ENCODE measurements at places on chromosomes 13 and 19.

DNA sequence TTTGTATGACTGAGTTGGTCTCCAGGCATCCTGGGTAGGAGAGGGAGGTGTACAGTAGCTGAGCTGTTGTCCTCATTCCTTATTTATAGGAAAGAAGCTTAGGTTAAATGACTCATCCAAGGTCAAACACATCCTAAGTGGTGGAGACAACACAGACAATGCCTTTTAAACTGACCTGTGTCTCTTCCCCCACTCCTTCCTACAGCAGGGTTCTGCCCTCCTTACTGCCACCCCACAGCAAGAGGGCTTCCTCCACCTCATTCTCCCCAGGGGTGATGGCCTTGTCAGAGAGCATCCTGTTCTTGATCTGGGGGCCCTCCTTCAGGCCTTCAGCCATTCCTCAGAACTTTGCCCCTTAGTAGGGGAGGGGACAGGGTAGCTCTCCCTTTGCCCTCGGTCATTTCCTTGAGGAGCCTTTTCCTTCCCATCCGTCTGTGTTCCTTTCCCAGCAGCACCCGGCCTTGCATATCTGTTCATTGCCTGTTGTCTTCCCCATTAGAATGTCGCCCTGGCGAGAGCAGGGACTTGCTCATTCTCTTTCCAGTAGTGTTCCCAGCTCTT, 48.2 kb upstream of the GPI start:
- DNase-seq = peak; percentile 56

- no peak for DNase-seq
These were observed 25.3 kb downstream of the TPT1 start for GRCh38 chr13:45315520-45316167.

- DNase-seq = no peak
These were observed 6.3 kb downstream of the PTOV1 start for GRCh38 chr19:49857061-49857837.

DNA sequence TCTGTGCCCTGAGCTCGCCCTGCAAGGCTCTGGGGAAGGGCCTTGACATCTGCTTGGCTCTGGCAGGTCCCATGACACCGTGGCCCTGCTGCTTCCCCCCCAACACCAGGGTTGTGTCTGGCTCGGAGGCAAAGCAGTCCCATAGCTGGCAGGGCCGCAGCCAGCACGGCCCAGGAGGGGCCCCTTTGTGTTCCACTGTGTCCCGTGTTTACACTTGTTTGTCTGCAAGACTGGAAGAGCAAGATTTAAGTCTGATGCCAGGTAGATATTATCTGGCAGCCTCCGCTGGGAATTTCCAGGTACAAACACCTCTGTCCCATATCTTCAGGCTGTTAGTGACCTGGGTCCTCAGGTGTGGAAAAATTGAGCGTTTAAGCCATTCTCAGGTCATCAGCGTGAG, 44.3 kb downstream of the MCF2L start:
- no peak for DNase-seq

- peak; percentile 9 for DNase-seq
These were observed 75.9 kb downstream of the ZIC5 start for GRCh38 chr13:99895444-99896368.

DNA sequence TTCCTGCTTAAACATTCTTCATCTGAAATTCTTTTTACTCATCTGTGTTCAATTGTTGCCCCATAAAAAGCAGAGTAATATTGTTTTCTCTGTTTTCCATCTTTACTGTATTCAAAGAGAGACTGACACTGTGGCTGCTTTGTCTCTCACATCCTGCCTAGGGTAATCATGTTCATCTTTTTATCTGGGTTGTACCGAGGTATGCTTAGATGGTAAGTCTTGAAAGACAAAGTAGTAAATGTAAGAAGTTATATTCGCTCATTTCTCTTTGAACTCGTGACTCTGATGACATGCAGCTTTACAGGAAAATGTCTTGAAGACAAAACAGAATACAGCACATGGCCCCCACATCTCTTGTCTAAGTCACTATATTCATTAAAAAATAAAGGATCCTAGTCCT, 20.0 kb upstream of the CYSLTR2 start:
- no peak for DNase-seq

DNA sequence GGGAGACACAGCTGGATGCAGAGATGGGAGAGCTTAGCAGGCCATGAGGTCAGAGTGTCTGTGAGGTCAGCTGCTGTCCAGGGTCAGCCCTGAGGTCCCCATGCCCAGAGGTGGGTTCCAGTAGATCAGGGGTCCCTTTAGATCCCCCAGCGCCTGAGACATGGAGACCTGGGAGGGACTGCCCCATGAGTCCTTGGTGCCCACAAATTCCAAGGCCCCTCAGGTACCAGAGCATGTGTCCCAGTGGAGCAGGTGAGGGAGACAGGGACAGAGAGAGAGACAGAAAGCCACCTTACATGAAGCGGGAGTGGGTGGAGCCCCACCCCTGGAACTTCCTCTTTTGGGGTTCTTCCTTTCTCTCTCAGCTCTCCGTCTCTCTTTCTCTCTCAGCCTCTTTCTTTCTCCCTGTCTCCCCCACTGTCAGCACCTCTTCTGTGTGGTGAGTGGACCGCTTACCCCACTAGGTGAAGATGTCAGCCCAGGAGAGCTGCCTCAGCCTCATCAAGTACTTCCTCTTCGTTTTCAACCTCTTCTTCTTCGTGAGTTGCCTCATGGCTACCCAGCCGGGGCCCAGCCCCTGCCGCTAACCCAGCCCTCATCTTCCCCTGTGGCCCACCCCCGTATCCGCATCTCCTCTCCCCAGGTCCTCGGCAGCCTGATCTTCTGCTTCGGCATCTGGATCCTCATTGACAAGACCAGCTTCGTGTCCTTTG, at the start of gene CD37:
Gene CD37 (plus strand): TSS at position 336 of the 713 bp plus-strand sequence. CDS start 135 bp downstream, at position 471.
- no peak for DNase-seq

DNA sequence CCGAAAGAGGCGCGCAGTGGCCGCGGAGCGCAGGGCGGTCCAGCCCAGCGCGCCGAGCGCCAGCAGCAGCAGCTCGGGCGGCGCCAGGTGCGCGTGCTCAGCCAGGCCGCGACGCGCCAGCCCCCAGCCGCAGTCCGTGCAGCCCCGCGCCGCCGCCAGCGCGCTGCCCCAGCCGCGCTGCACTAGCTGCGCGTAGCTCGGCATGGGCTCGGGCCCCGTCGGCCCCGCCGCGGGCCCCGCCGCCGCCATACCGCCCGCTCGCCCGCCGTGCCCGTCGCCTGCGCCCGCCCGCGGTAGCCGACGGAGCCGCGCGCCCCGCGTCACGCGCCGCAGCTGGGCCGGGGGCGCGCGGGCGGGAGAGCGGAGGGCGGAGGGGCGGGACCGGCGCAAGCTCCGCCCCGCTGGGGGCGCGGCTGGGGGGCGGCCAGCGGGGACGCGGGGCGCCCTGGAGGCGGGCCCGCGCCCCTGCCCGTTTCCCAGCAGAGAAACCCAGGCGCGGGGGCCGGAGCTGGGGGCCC, at the start of gene CERS1:
Gene CERS1 (minus strand): TSS at position 335 of the 518 bp plus-strand sequence. CDS start 86 bp downstream, at position 249.
- peak; percentile 54 for DNase-seq

DNA sequence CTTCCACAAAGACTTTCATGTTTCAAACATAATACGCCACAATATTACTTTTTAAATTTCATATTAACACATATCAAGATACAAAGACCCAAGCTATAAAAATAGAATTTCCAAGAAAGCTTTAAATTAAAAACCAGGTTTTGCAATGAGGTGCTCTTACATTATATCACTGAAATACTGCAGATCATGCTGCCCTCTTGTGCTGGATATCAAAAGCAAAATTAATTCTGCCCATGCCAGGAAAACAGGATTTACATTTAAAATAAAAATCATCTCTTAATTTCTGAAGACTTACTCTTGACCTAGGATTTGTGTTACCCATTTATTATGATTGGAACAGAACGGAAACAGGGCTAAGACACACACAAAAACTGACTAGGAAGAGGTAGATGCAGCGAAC, 145.0 kb downstream of the ABCC4 start:
- DNase-seq = peak; percentile 42

DNA sequence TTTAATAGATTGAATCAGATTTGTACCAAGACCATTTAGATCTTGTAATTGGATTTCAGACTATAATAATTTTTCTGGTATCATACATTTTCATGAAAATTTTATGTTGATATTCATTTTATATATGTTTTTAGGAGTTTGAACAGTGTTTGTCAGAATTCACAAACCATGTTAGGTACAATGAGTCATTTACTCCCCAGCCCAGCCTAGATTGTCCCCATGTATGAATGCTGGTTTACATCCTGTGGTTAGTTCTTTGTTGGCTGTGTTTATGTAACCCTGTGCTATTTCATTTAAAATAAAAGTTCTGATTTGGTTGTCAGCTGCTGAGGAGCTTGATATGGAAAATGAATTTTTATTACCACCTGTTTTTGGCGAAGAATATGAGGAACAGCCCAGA, 96.7 kb downstream of the GJA3 start:
- DNase-seq = peak; percentile 16

GRCh38 chr19:57210381-57210780, 19.1 kb downstream of the ZNF264 start:
- no peak for DNase-seq

GRCh38 chr13:30576528-30576927, 41.2 kb upstream of the USPL1 start:
- DNase-seq = no peak

DNA sequence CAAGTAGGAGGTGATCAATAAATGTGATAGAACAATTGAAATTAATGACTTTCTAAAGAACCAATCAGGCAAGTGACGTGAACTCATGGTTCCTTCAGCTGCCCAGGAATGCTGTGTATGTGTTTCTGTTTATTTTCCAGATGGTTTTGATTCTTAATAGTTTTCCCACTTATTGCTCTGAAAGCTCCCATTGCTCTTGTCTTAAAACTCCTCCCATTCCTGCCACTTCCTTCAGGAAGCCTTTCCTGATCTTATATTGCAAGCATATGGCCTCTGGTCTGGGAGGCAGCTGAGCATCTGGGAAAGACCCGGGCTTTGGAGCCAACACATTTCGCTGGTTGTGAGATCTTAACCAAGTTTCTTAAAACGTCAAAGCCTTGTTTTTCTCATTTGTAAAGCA, 17.1 kb upstream of the LATS2 start:
- peak; percentile 23 for DNase-seq

GRCh38 chr19:10748927-10749434, 31.1 kb downstream of the DNM2 start:
- DNase-seq = peak; percentile 26

- no peak for DNase-seq
These were observed 62.8 kb upstream of the LRCH1 start for GRCh38 chr13:46490129-46490528.

GRCh38 chr13:85985797-85986196, 186.6 kb upstream of the SLITRK6 start:
- DNase-seq = no peak

DNA sequence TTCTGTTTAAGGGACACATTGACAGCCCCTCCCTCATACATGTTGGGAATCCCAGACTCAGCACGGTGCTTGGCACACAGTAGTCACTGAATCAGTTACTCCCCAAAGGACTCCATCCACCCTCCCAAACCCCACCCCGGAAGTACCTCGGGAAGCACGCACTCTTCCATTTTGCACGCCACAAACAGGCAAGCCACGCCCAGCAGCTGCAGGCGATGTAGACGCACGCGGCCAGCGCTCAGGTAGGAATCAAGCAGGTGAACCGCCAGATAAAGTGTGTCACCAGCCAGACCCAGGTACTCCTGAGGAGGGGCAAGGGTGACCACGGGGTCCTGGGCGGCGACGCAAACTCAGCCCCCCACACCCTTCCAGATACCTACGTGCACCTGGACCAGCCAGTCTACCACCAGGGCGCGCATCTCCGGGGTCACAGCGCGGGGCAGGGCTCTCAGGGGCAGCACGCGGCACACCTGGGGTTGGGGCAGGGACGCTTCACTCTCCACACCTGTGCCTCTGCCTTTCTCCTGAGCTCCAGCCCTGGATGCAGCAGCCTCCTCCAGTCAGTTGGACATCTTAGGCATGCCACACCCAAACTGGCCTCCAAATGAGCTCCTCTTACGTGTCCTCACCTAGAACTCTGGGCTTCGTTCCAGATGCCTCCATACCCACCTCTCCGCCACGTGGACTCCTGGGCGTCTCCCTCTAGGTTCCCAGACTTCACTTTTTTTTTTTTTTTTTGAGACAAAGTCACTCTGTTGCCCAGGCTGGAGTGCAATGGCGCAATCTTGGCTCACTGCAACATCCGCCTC, 1.9 kb downstream of the CCNP start:
- no peak for DNase-seq

- no peak for DNase-seq
These were observed 196.9 kb downstream of the ZIC5 start for GRCh38 chr13:99774644-99775043.

DNA sequence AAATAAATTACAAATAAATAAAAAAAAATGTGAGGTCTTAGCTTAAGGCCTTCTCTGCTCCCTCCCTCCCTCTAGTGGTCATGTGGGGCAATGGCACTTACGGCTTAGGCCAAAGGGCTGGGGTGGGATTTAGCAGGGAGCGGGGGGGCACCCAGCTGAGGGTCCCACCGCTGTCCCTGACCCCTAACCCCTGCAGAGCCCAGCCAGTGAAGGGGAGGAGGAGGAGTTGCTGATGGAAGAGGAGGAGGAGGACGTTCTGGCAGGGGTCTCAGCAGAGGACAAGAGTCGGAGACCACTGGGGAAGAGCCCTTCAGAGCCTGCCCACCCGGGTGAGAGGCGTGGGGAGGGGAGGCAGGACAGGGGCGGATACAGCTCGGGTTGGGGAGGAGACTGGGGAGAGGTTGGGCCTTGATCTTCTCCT, 9.3 kb downstream of the MPND start:
- peak; percentile 72 for DNase-seq

DNA sequence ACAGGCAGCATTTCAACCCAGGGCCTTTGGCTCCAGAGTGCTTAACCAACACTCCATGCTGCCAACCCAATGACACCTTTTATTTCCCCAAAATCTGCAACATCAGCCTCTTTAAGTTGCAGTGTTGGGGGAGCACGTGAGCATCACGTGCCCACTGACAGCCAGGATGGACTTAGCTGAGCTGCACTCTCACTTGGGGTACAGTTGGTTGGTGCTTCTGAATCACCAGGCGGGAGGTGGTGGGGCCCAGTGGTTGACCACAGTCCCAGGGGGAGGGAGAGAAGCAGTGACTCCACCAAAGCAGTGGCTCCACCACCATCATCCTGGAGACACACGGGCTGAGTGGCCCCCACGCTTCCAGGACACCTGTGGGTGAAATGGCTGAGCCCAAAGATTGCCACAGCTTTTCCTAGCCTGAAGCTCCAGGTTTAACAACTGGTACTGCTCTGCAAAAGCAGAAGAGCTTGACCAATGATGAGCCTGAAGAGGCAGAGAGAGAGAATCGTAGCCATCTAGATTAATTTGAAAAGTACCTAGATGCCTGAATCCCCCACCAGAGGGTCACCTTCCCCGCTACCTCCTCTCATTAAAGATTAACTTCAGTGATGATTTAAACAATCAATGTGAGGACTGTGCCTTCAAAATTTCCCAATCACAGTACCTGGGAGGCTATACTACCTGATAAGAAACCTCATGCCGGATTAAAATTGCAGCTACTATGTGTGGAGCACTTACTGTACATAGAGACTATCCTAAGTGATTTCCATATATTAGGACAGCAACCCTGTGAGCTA, 193.8 kb downstream of the FOXO1 start:
- DNase-seq = no peak

DNA sequence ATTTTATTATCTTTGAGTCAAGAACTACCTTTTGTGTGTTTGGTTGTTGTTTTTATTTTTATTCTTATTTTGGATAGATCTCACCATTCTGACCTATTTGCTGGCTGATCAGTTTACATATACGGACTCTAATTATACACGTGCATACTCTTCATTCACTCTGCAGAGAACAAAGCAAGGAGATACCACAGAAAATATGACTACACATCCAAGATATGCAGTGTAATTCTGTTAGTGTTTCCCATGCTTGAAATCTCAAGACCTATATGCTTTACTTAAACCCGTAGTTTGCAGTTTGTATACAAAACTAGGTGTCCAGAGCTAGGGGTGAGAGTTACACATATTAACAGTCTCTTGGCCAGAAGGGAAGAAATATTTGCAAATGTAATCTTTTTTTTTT, 205.5 kb downstream of the DCLK1 start:
- no peak for DNase-seq
